Globus pallidus (tissue), 1 donor: ENCODE measurements at places on chromosomes 4 and X.

GRCh38 chr4:4320528-4320927 is 30.5 kb downstream of the ZBTB49 start:
- no peak for DNase-seq

DNA sequence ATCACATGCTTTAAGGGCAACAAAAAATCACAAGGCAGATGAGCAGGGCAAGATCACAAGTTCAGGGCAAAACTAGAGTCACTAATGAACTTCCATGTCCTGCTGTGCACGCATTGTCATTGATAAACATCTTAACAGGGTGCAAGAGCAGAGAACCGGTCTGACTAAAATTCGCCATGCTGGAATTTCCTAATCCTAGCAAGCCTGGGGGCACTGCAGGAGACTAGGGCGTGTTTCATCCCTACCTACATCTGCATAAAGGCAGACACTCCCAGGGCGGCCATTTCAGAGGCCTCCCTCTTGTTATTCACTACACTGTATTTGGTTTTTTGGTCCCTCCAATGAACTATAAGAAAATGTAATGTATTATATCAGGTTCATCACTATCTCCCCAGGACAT is 203.6 kb downstream of the ARHGEF9 start:
- no peak for DNase-seq

DNA sequence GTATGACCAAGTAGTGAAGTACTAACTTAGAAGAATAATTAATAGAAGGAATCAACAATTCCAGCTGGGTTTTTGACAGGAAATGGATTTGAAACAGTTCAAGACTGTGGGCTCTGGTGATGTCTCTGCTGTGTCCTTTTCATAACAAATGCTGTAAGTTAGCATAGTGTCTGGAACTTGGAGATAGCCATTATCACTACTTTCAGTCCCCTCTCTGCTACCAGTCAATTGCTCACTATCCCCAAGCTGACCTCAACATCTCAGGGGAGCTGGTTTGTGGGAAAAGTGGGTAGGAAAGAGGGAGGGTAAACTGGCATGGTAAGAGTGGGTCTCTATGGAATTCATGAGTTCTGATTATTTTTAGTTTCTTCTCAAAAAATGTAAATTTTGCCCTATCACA is 231.4 kb upstream of the MID1 start:
- no peak for DNase-seq

DNA sequence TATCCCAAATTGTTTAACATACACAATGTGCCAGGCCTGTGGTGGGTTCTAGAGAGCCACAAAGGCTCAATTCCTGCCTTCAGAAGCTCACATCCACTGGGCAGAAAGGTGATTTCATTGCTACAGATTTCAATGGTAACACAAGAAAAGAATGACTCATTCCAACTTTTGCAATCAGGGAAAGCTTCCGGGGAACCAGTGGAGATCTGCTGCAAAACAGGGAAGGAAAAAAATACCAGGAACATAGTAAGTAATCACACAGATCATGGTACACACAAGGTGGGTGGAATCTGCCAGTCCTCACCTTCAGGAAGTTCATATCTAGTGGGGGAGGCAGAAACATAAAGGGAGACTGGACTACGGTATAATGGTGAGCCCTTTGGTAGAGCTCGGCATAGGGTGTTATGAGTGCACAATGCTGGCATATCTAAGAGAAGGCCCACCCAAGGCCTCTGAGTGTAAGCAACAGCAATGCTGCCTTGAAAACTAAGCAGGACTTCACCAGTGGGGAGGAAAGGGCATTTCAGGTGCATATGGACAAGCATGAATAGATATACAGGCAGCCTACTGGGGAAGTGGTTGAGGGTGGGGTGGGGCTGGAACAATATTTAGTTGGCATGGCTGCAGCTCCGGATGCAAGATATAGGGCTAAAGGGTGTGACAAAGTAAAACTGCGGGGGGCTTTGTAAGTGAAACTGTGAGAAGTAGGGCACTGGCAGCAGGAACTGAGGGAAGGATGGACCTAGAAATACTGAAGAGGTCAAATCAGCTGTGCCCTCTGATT is 24.2 kb downstream of the GPRIN3 start:
- DNase-seq = no peak

DNA sequence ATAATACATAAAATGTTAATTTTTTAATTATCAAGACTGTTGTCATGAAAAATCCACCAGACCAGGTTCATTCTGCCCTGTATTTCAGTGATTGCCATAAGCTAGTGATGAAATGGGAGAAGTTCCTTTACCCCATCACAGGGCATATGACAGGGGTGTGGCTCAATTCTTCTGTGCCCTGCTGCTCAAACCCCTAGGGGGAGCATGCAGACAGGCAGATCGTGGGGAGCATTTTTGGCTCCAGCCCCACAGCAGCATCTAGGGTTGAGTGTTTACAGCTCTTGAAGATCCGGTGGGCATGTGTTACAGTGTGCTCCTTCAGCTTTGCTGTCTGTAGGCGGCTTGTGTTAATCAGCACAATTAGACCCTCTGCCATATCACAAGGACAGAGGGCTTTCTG is 700.7 kb downstream of the PCDH18 start:
- DNase-seq = no peak

GRCh38 chr4:10130178-10130888 is 13.7 kb upstream of the WDR1 start:
- no peak for DNase-seq

- no peak for DNase-seq
Measured at GRCh38 chr4:74715706-74716435, 78.5 kb downstream of the BTC start.

- no peak for DNase-seq
Measured at GRCh38 chr4:56460085-56460484, 7.3 kb upstream of the SRP72 start.

DNA sequence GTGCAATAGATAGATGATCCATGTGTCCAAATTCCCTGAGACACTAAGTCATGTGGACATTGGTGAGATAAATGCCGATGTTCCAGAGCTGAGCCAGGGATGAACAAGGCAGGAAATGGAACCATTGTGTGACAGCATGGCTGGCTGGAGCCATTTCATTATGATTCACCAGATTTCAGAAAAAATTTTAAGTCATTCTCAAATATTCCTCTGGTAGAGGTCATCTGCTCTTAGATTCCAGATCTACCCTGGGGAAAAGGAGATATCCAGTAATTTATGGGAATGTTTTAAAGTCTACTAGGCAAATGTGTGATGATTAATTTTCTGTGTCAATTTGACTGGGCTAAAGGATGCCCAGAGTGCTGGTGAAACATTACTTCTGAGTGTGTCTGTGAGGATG is 287.3 kb downstream of the STK32B start:
- no peak for DNase-seq

- no peak for DNase-seq
Measured at GRCh38 chr4:171583790-171584189, 229.4 kb upstream of the GALNTL6 start.

DNA sequence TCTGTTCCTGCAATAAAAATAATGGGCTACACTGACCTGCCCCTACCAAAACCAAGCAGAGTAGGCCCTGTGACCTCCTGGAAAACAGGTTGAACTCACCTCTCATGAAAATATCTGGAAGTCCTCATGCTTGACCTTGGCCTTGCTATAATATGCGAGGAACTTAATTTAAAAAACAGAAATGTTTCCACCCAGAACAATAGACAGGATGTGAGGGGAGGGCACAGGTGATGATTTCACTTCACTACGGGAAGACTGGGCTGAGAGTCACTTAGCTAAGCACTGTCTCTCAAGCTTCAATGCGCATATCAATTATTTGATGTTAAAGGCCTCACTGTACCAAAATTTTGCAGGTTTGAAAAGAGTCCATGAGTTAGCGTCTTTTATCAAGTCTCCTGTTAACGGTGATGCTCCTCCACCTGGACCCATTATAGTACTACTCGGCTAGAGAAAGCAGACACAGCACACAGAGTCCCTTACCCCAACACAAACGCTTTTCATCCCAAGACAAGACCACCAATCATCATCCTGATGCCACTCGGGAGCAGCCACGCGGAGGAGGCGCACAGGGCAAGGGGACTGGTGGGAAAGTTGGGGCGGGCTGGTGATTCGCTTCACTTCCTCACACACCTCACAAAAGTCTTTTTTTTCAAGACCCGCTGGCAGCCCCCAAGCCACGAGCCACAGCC is 25.9 kb downstream of the ZNF721 start:
- DNase-seq = no peak

DNA sequence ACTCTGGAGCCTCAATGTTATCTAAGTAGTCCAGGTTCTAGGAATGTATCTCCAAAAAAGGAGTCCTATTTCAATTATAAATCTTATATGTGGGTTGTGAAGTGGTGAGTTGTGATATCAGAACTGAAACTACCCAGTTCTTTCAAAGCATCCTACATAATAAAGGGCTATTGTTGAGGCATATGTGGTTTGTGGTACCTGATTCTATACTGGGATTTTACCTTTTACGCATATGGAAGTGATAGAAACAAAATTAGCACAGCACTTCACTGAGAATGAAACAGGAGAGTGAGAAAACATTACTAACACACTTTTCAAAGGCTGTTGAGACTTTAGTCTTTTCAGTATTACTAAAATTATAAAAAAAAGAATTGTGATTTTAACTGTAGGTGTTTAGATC is 417.7 kb upstream of the GALNT7 start:
- no peak for DNase-seq

DNA sequence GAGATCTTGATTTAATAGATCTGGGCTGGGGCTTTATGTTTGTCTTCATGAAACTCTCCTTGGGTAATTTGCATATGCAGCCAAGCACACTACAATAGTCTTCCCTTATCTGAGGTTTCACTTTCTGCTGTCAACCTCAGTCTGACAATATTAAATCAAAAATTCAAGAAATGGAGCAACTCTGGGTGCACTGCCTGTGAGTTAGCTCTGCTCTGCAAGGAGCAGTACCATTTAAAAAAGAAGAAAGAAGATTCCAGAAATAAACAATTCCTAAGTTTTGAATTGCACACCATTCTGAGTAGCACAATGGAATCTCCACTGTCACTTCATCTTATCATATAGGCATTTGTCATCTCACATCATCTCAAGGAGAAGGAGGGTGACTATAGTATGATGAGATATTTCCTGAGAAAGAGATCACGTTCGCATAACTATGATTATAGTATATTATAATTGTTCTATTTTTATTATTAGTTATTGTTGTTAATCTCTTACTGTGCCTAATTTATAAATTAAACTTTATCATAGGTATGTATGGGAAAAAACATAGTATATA is 9.4 kb downstream of the FNIP2 start:
- no peak for DNase-seq

DNA sequence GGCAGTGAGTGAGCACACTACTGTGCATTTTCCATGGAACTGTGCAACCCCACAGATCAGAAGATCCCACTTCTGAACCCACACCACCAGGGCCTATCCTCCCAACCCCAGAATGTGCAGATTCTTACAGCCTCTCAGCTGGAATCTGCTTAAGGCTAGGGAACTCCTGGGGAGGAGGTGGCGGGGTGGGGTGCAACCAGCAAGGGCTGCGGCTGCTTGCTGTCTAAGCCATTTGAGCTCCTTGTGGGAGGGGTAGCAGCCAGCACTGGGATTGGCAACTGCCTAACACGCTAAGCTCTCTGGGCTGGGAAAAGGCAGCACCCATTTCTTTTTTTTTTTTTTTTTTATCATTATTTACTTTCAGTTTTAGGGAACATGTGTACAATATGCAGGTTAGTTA is 353.3 kb downstream of the RAB28 start:
- no peak for DNase-seq

DNA sequence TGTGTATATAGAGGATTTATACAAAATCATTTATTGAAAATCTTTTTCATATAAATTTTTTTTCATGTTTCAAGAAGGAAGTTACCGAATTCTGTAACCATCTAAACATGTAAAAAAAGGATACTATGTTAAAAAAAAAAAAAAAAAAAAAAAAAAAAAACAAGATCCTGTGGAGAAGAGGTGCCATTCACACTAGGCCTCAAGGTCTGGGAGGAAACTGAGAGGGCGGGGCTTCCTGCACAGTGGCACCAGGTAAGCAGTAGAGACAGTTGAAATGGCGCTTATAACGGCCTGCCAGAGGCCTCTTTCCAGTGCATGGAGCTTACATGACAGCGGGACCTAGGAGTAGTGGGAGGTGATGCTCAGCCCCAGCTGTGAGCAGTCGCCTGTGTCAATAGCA is 17.5 kb downstream of the TRAPPC2 start:
- DNase-seq = no peak

DNA sequence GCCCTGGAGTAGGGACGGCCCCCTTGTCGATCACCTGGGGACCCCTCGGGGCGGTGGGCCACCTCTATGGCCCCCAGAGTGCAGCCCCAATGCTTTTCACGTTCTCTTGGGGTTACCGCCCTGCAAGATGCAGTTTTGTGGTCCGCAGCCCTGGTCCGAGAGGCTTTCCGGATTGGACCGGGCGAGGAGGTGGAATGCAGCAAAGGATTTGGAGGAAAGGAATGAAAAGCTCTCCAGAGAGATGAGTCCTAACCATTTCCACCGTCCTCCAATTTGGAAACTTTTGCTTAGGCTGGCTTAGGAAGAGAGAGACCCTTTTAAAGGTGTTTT is 601 bp downstream of the SLC25A43 start:
- no peak for DNase-seq

DNA sequence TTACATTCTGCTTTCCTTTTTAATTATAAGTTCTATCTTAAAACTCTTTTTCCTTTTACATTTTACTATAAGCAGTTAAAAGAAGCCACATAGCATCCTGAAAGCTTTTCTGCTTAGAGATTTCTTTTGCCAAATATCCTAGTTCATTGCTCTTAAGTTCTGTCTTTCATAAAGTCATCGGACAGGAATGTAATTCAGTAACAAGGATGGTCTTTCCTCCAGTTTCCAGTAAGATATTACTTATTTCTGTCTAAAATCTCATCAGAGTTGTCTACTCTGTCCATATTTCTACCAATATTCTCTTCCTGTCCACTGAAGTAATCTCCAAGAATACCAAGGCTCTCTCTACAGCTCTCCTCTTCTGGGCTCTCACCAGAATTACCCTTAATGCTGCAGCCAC is 37.5 kb upstream of the ADH1C start:
- no peak for DNase-seq

- no peak for DNase-seq
Measured at GRCh38 chr4:178809921-178810320, 1367.7 kb upstream of the AGA start.

DNA sequence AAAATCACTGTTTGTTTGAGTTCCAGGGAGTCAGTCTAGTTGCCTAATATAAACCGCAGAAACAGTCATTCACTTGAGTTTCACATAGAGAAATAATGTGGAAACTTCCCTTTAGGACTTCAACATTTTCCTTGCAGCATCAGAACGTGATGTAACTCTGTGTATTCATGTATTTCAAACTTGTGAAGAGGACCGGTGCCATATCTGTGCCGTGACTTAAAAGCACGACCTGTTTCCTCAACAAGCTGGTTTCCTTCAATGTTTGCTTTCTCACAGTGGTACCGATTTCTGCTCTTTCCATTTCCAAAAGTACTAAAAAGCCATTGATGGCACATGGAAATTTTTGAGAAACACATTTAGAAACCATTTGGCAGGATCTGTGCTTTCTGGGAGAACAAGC is 166.6 kb upstream of the RAPGEF2 start:
- no peak for DNase-seq

GRCh38 chr4:113350576-113350975 is 301.1 kb downstream of the ANK2 start:
- DNase-seq = no peak

- DNase-seq = no peak
Measured at GRCh38 chrX:151776181-151776731, 41.7 kb downstream of the CNGA2 start.

- no peak for DNase-seq
Measured at GRCh38 chr4:7698584-7698983, 241.1 kb downstream of the AFAP1 start.

GRCh38 chrX:47061238-47061919 is 16.9 kb upstream of the RGN start:
- DNase-seq = no peak

GRCh38 chr4:31104043-31104442 is 383.9 kb downstream of the PCDH7 start:
- no peak for DNase-seq
